NCI-H187 treated with DMSO at 0.1 percent for 48 hours (cell line): ENCODE measurements at places on chromosomes 5 and 9.

- no peak for DNase-seq
These were observed 1030.0 kb downstream of the CDH12 start for GRCh38 chr5:21823076-21823574.

DNA sequence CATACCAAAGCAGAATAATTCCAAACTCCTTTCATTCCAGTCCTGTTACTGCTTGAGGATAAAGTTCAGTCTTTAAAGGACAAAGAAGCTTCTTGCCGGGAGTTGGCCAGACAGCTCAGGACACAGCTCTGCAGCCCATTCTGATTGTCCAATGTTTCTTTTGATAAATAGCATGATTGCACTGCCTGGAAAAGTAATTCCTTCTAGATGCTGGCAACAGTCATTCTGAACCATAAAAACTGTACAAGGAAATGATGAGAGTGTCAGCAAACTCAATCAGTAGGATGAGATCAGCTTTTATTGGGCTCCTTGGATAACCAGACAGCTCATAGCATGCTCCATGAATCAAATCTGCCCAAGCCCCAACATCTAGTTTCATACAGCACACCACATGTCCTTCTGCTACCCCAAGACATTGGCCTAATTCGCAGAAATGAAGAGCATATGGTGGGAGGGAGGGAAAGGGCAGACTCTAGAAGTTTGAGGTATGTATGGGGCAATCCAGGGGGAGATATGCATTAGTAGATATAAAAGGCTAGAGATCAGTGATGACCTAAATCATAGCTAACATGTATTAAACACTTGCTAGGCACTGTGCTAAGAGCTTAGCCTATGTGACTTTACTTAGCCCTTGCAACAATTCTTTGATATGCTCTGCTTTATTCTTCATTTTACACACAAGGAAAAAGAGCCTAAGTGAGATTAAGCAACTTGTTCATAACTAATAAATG, 219.9 kb upstream of the NREP start:
- DNase-seq, result no peak

DNA sequence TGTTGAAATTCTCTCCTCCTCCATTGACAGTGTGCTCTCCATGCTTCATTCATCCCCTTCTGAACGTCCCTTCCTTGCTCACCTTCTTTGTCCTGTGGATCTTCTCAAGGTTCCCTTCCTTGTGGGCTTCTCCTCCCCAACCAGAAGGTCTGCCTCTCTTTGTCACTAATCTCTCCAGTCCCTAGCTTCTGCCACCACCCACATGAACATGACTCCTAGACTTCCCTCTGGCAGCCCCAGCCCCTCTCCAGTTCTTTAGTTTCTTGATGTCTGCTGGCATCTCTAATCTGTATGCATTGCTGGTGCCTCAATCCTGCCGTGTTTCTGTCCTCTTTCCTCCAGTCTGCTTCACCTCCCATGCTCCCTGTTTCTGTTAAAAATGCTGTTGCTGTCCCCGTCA, 79.3 kb downstream of the ARHGAP26 start:
- DNase-seq, result no peak

DNA sequence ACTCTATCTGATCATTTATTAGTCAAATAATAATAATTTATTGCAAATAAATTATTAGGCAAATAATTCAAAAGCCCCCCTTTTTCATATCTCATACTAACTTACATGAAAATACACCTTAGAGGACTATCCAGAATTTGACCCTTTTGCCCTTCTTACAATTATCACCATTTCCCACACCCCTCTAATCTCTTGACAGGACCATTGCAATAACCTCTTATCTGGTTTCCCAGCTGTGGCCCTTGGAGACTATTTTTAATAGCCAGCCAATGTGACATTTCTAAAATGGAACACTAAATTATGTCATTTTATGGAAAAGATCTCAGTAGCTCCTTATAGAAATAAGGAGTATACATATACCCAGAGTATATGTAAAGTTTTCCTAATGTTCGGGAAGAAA, 588.4 kb upstream of the COX7C start:
- no peak for DNase-seq

- DNase-seq, result no peak
These were observed 136.7 kb downstream of the MACROH2A1 start for GRCh38 chr5:135262364-135262763.

- no peak for DNase-seq
These were observed 126.2 kb downstream of the BASP1 start for GRCh38 chr5:17343675-17344074.

DNA sequence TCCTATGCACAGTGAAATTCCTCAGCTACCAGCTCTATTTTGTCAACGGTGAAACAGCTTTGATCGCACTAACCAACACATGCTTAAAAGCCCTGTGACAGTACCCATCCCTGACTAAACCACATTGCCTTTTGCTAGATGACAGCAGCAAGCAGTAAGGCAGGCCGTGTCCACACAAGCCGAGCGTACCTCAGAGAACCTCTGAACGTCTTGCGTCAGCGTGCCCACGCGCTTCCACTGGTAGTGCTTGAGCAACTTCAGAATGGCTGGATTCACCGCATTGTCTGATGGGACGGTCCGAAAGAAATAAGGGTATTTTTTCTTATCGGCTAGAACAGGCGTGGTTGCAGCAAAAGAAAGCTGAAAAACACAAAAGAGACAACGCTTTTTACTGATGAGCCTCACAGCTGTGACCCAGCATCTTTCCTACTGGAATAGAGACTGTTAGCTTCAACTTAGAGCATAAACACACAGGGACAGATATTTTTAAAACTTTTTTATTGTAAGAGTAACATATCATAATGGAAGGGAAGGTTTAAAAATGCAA, 167.0 kb downstream of the GABBR2 start:
- no peak for DNase-seq

DNA sequence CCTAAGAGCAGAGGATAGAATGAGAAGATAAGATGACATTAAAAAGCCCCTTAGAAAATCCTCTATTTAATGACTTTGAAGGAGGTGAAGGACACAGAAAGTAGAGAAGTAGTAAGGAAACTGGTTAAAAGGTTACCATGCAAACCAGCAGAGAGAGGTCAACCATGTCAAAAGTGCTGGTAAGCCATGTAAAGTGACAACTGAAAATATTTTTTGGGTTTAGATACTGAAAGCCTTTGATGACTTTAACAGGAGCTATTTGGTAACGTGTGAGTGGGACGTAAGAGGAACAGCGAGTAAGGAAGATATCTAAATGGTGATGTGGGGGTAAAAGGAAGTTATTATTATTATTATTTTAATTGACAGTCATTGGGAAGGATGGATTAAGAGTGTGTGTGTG, 56.9 kb downstream of the MACIR start:
- no peak for DNase-seq

DNA sequence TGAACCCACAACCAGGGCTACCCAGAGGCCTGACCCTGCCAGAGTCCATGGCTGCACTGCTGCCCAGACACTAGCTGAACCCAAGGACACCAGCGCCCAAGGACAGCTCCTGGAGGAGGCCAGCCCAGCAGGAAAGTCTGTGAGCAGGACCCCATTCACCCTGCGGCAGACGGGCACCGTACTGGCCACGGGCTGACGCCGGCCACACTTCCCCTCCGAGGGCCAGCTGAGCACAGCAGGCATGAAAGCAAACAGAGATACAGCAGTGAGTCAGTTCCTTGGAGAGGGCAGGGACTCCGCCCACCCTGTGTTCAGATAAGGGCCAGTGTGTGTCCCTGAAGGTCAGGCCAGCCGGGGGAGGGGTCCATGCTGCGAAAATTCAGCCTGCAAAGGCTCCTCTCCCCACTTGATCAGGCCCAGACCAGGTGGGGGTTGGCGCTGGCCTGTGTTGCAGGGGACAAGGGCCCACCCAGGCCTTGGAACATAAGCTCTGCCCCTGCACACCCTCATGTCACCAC, 3.2 kb downstream of the RNF208 start:
- DNase-seq, result no peak

GRCh38 chr5:155091063-155091648, 77.6 kb downstream of the KIF4B start:
- DNase-seq, result no peak
